ENCODE measurements at places on chromosomes 11 and 22. TPM values are rescaled to one million over a fixed set of nuclear protein-coding genes. Genes with fewer than 3 reads are reported as not detected.

Gene CRYBA4
- not detected for total RNA-seq

Gene PIWIL4
- total RNA-seq = 0.38 TPM

Gene KRTAP5-10
- not detected for total RNA-seq

Gene MS4A6A
- not detected for total RNA-seq

Gene MPZL3
- total RNA-seq = 81.4 TPM

Gene TTC12
- 12.9 TPM for total RNA-seq

Gene CECR2
- total RNA-seq = not detected

Gene OR52N4
- not detected for total RNA-seq

Gene NDUFV1
- 242 TPM for total RNA-seq

Gene GDPD4
- total RNA-seq = not detected

Gene RTN4R
- 2.8 TPM for total RNA-seq

Gene GANAB
- 138 TPM for total RNA-seq

Gene TREH
- total RNA-seq = not detected

Gene SHISAL1
- total RNA-seq = 0.26 TPM

Gene NXPE1
- not detected for total RNA-seq

Gene TRIM49
- not detected for total RNA-seq

Gene DCDC1
- total RNA-seq = not detected

Gene JAML
- total RNA-seq = not detected

Gene C22orf23
- not detected for total RNA-seq

Gene LINC01488
- not detected for total RNA-seq

Gene SVIP
- total RNA-seq = 7.4 TPM

Gene SYT7
- 34.4 TPM for total RNA-seq

Gene C11orf21
- not detected for total RNA-seq

Gene SYT13
- not detected for total RNA-seq

Gene HBB
- not detected for total RNA-seq

Gene LMF2
- 12.7 TPM for total RNA-seq

Gene LGALS12
- not detected for total RNA-seq

Measured in bronchial epithelial cell (primary cell).